NCI-H187 (cell line): ENCODE measurements at places on chromosomes 7 and 10.

GRCh38 chr7:78141522-78142281 is 343.1 kb downstream of the PHTF2 start:
- DNase-seq = no peak

- DNase-seq = peak; percentile 27
Observed at GRCh38 chr7:20194343-20194995, 22.7 kb downstream of the MACC1 start.

- no peak for DNase-seq
Observed at GRCh38 chr10:103723557-103723956, 131.8 kb downstream of the SH3PXD2A start.

GRCh38 chr7:104805449-104806317 is 208.3 kb upstream of the KMT2E start:
- no peak for DNase-seq

DNA sequence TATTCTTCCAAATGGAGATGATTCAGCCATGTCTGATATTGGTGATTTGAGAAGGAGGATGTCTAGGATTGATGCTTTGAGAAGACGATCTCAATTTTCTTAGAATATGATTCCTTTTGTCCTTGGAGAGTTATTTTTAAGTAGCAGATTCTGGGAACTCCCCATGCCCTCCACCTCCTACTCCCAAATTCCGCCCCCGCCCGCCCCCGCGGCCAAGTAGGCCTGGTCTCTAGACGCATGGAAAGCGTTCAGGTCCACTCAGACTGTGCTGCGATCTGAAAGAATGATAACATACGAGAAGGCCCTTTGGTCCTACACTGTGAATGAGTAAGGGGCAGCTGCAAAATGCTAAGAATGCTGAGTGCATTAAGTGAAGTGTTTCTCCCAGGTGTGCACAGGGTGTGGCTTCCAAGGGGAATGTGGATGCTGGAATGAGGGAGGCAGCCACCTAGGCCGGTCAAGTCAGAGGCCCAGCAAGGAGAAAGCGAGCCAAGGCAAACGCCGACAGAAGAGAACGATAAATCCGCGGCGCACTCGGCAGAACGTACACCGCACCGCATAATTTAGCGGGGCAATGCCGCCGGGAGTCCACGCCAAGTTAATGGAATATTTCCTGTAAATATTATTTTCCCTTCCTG is 142.3 kb downstream of the PRPF18 start:
- no peak for DNase-seq

DNA sequence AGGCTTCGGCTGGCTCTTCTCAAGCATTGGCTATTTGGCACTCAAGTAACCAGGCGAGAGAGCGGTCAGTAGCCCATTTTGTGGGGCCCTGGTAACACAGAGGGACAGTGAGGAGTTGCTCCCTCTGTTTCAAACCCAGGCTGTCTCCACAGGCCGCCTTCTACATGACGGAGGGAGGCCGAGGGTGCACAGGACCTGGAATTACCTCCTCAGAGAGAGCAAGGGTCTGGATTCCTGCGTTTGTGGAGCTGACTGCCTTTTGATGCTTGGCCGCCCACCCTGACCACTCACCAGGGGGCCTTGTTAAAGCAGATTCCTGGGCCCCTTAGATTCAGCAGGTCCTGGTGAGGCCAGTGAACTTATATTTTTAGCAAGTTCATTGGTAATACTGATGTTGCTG is 12.3 kb downstream of the UPP1 start:
- no peak for DNase-seq

- no peak for DNase-seq
Observed at GRCh38 chr10:37639200-37639599, 218.2 kb downstream of the ZNF248 start.

DNA sequence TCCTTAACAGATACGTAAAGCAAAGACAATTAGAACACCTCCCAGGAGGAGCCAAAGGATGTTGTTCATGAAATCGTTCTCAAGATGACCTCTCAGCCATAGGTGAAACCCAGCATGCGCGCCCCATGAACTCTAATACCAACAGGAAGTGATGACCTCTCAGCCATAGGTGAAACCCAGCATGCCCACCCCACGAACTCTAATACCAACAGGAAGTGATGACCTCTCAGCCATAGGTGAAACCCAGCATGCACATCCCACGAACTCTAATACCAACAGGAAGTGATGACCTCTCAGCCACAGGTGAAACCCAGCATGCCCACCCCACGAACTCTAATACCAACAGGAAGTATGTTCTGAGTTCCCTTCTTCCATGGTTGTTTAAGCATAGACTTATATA is 205.2 kb upstream of the ADARB2 start:
- DNase-seq = no peak

- no peak for DNase-seq
Observed at GRCh38 chr7:96040250-96040772, 268.0 kb downstream of the DYNC1I1 start.

DNA sequence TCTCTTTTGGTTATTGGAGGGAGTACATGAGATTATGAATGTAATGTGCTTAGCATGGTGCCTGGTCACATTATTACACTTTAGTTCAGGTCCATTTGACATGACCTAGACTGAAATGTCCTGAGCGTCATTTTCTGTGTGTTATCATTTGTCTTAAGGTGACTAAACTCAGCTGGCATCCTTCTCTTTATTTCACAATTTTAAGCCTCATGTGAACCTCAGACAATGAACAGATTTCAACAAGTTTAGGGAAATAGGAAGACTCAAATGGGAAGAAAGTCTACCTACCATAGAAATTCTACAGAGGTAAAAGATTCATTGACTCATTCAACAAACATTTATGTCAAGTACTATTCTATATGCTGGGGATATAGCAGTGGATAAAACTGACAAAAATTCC is 70.2 kb upstream of the EXOC6 start:
- no peak for DNase-seq

DNA sequence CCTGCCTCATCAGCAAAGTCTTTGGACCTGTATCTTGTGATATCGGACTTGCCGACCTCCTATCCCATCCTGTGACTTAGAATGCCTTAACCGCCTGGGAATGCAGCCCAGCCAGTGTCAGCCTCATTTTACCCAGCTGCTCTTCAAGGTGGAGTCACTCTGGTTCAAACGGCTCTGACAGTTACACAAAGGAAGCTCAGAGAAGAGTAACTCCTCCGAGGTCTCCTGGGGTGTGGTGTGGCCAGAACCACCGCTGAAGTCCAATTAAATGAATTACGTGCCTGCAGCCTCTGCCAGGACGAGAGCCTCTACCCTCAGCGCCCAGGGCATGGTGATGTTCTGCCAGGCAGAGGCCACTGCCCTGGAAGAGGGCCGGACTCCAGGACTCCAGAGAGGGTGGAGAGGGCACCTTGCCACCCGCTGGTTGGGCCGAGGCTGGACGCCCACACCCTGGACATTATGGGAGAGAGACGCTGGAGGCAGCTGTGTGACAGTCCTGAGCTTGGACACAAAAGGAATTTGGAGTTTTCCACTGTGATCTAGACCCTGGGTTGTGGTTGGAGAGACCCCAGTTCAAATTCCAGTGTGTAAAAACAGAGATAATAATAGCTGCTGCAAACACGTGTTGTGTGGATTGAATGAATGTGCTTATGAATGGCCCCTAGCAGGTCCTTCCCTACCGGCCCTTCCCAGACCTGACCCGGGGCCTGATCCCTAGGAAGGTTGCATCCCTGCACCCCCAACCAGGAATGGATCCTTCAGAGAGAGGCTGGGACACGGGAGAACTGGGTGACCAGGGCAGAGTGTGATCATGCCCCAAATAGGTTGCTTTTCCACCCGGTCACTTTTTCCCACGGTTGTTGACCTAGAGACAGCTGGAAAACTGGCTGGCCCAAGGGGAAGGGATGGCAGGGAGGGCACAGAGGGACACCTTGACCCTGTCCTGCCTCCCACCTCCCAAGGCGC is 37.8 kb upstream of the FZD9 start:
- DNase-seq = no peak

- DNase-seq = no peak
Observed at GRCh38 chr10:4812046-4812445, 14.0 kb upstream of the AKR1E2 start.

- DNase-seq = no peak
Observed at GRCh38 chr10:119693262-119693957, 32.4 kb upstream of the INPP5F start.

DNA sequence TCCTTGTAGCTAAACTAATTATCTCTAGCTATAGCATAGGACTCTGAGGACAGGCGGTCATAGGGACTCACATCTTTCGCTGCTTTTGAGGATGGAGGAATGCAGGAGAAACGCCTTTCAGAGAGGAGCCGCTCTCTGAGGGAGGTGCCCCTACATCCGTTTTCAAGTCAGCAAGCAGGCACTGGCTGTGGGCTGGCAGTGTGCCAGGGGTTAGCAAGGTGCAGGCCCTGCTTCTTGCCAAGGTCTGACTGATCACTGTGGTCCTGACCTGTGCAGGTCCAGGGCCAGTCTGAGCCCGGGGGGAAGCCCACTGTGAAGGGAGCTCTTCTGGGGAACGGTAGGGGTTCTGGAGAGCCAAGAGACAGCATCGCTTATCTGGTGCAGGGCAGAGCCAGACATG is 89.4 kb downstream of the SH3PXD2A start:
- DNase-seq = no peak

DNA sequence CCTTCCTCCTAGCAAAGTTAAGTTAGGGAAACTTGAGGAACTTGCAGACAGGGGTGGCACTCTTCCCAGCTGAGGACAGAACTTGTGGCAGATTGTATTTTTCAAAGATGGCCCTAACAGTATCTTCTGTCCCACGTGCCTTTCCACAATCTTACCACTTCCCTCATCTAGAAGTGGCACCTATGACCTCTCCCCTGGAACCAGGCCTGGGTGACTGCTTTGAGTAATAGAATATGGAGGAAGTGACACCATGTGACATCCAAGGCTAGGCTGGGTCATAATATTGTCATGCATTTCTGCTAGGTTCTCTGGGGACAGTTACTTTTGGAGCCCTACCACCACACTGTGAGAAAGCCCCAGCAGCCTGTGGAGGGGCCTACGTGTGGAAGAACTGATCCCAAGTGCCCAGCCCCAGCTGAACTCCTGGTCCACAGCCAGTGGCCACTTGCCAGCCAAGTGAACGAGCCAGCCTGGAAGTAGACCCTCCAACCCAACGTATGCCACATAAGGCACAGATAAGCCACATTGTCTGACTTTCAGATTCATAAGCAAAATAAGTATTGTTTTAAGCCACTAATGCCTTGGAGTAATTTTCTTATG is 193.7 kb downstream of the PTPN20 start:
- no peak for DNase-seq

DNA sequence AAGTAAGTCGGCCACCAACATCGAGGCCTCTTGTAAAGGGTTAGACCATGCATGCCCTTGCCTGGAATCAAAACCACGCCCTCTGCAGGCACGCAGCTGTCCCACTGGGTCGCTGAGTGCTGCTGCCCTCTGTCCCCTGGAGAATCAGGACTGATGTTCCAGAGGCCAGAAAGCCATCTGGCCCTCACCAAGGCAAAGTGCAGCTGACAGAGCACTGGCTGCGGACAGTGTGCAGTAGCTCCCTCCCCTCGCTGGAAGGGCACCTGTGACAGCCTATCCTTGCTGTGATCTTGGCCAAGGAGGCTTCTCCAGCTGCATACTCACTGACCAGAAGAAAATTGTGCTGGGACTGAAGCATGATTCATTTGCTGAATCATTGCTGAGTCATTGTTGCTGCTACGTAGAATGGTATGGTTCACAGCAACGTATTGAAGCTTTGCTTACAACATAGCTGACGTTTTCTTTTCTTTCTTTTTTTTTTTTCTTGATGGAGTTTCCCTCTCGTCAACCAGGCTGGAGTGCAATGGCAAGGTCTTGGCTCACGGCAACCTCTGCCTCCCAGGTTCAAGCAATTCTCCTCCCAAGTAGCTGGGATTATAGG is 30.4 kb downstream of the DDC start:
- no peak for DNase-seq
